ENCODE measurements at places on chromosomes 3 and 15. TPM values are rescaled to one million over a fixed set of nuclear protein-coding genes. Genes with fewer than 3 reads are reported as not detected.

DNA sequence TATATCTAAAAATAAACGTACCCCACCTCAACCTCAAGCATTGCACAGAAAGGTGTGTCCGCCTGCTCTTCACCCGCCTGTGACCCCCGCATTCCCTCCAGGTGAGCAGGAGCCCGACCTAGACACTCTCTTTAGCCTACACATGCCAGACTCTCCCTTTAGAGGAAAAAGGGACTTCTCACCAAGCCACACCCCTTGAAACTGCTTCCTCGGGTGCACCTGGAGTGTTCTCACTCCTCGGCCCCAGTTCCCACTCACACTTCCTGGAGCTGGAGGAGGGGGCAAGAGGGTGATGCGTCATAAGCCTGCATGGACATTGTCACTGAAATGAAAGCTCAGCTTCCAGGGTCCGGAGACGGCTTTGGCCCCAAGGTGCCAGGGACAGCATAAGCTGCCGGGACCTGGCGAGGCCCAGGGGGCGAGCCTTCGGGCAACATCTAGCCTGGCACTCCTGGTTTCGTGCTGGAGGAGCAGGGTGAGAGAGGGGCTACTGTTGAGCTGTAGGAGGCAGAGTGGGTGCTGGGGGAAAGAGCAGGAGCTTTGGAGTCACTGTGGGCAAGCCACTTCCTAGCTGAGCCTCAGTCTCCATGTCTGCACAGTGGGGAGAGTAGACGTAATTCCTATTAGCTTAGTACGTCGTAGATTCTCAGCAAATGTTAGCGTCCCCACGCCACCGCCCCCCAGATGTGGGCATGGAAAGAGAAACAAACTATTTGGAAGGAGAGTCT is 9.8 kb upstream of the MUC4 start:
- no peak overlapping the region for H3K4me3 ChIP-seq
- H3K4me1 ChIP-seq, result no peaks in the 10 kb centered on the region
- no peaks in the 10 kb centered on the region for H3K27me3 ChIP-seq
- H3K27ac ChIP-seq, result no peak overlapping the region
- no peak for DNase-seq

GRCh38 chr15:31268911-31269784 is 57.5 kb upstream of the KLF13 start:
- no peak overlapping the region for H3K4me3 ChIP-seq
- no peaks in the 10 kb centered on the region for H3K27me3 ChIP-seq
- peaks cover 51% of the 10 kb centered on the region for H3K4me1 ChIP-seq
- H3K27ac ChIP-seq, result no peak overlapping the region
- no peaks in the 10 kb centered on the region for H3K36me3 ChIP-seq
- DNase-seq, result no peak

DNA sequence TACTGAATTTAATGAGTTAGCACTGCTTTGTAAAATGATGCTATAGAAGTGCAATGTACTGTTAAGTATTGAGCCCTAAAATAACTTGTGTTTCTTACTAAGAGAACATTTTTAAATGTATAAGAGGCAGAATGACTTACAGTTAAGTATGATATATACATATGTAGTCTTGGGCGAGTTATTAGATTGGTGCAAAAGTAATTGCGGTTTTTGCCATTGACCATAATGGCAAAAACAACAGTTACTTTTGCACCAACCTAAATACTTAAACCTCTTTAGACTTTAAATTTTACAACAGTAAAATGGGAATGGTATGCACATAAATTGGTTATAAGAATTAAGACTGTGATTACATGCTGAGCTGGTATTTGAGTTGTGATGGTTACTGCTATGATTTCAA is 79.8 kb downstream of the CNTN3 start:
- H3K4me1 ChIP-seq, result no peaks in the 10 kb centered on the region
- DNase-seq, result no peak
- no peaks in the 10 kb centered on the region for H3K27me3 ChIP-seq

- H3K4me3 ChIP-seq, result peak overlapping the region; percentile 80
- H3K27me3 ChIP-seq, result no peaks in the 10 kb centered on the region
- H3K4me1 ChIP-seq, result peaks cover 14% of the 10 kb centered on the region
- peaks cover 6% of the 10 kb centered on the region for H3K36me3 ChIP-seq
These were observed 1.1 kb downstream of the SEC13 start for GRCh38 chr3:10319804-10320203.

GRCh38 chr15:92848852-92849598 is 51.1 kb upstream of the CHD2 start:
- H3K4me3 ChIP-seq, result no peak overlapping the region
- H3K4me1 ChIP-seq, result peaks cover 45% of the 10 kb centered on the region
- no peaks in the 10 kb centered on the region for H3K36me3 ChIP-seq
- peak overlapping the region; percentile 33 for H3K27ac ChIP-seq
- peak; percentile 81 for DNase-seq

P2RY13 gene
- total RNA-seq, result 0.97 TPM

ITIH1 gene
- total RNA-seq, result not detected

DNA sequence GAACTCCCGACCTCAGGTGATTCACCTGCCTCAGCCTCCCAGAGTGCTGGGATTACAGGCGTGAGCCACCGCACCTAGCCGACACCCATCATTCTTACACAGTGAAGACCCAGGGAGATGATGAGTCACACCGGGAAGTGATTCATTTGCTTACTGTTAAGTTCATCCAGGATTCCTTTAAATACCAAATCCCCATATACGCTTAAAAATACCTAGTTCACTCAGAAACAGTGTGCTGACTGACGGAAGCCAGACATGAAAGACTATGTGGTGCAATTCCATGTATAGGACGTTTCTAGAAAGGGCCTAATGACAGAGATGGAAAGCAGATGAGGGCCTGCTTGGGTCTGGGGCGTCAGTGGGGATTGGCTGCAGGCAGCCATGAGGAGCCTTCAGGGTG is 75.2 kb downstream of the APBA2 start:
- no peak for DNase-seq
- no peak overlapping the region for H3K27ac ChIP-seq
- H3K36me3 ChIP-seq, result no peaks in the 10 kb centered on the region
- no peaks in the 10 kb centered on the region for H3K27me3 ChIP-seq
- H3K4me3 ChIP-seq, result no peak overlapping the region
- H3K4me1 ChIP-seq, result no peaks in the 10 kb centered on the region

SEMA6D gene
- total RNA-seq, result not detected

MUC20 gene
- total RNA-seq, result 0.22 TPM

NPAP1 gene
- not detected for total RNA-seq

ASB14 gene
- 0.04 TPM for total RNA-seq

GRM7 gene
- total RNA-seq, result not detected

GRCh38 chr3:113284453-113285050 is 73.2 kb downstream of the BOC start:
- no peak overlapping the region for H3K27ac ChIP-seq
- H3K36me3 ChIP-seq, result no peaks in the 10 kb centered on the region
- no peaks in the 10 kb centered on the region for H3K4me1 ChIP-seq
- H3K27me3 ChIP-seq, result no peaks in the 10 kb centered on the region
- H3K4me3 ChIP-seq, result no peak overlapping the region

DNA sequence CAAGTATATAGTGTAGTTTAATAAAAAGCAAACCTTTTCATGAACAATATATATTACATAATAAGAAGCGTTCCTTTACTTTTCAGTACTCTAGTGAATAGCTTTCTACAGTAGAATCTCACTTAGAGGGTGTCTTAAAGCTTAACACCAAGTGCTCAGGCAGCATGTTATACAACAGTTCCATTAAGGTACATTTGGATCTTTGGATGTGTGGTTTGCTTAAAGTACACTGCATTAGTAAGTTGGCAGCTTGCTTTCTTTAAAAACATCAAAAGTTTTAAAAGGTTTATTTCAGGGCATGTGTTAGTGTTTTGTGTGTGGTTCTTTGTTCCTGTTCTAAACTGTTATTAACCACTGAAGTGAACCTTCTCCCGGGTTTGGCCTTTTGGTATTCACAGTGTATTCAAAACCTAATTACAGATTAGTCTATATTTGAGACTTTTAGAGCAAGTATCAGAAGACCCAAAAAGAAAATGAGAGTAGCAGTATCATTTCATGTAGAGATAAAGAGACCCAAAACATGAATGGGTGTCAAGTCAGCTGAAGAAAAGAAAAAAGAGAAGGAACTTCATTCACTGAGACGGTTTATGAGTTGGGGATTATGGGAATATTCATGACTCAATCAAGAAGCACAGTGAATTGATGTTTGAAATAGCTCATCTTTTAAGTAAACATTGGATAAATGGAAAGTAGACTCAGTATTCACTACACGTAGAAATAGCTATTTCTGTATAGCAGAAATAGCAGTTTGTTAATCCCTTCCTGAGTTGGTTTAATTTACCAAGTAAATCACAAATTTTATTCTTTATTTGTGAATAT is 93.9 kb downstream of the OPA1 start:
- peaks cover 2% of the 10 kb centered on the region for H3K36me3 ChIP-seq
- H3K27ac ChIP-seq, result no peak overlapping the region

- no peaks in the 10 kb centered on the region for H3K4me1 ChIP-seq
- H3K36me3 ChIP-seq, result no peaks in the 10 kb centered on the region
- H3K27ac ChIP-seq, result no peak overlapping the region
- H3K27me3 ChIP-seq, result no peaks in the 10 kb centered on the region
- H3K4me3 ChIP-seq, result no peak overlapping the region
These were observed 6.9 kb upstream of the SERPINI2 start for GRCh38 chr3:167480748-167481147.

- H3K27ac ChIP-seq, result no peak overlapping the region
- peaks cover 9% of the 10 kb centered on the region for H3K4me1 ChIP-seq
- H3K4me3 ChIP-seq, result no peak overlapping the region
These were observed 54.1 kb upstream of the TFRC start for GRCh38 chr3:196135693-196136639.

- H3K27me3 ChIP-seq, result no peaks in the 10 kb centered on the region
- H3K27ac ChIP-seq, result no peak within 1 kb of the TSS
- no peaks in the 10 kb centered on the region for H3K36me3 ChIP-seq
- H3K4me3 ChIP-seq, result no peak within 1 kb of the TSS
- DNase-seq, result peak; percentile 54
These were observed at the start of gene TEX55 for GRCh38 chr3:119145500-119146167. TEX55 (plus strand) TSS chr3:119146165; CDS start chr3:119146190, 25 bp downstream.

CHDH gene
- not detected for total RNA-seq
